Muscle of back (tissue), 13 donors: ENCODE measurements at places on chromosomes 1 and 21. TPM values are rescaled to one million over a fixed set of nuclear protein-coding genes. Genes with fewer than 3 reads are reported as not detected.

DNA sequence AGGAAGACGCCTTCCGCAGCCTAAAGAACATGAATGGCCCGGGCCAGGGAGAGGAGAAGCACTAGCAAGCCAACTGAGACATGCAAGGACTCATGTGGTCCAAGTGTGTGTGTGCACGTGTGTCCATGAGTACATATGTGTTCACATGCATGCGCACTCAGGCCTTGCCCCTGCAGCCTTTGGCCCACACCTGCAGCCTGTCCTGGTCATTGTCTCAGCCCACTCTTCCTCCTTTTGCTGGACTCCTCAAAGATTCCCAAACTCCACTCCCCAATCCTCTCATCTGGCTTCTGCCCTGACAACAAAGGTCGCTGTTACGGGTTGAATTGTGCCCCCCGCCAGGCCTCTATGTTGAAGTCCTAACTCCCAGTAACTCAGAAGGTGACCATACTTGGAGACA, 21.9 kb downstream of the CDCA8 start:
- no peak for DNase-seq

DNA sequence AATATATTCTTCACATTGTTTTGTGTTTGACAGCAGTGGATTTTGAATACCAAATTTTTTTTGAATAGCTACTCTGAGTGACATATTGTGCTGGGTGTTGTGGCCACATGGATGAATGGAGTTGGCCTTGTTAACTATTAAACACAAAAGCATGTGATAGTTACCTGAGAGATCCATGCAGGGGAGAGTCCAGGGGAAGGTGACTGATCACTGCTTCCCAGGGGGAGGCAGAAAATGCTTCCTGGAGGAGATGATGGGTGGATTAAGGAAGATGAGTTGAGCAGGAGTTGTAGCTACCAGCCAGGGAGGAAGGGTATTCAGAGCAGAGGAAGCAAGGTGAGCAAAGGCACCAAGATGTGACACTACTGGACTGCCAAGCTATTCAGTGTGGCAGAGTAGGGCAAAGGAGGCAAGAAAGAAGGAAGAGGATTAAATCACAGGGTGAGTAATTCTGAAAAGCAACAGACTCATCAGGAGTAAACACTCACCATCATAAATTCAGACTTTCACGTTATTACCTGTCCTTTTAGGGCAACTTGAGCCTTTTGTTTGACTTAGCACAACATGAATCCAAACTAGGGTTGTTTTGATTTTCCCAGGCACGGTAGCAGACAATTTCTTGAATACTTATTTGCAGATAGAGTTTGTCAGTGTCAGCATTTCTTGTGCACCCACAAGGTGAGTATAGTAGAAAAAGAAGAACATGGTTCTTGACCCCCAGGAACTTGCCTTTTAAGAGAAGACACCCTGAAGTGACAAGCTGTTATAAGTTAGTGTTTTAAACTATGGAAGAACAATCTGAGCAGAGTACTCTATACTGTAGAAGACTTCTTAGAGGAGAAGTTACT, 4.2 kb downstream of the CD46 start:
- no peak for DNase-seq

CHIT1 gene
- polyA plus RNA-seq, result 0.80 TPM

TRIM17 gene
- 1.0 TPM for polyA plus RNA-seq

- no peak for DNase-seq
Observed at GRCh38 chr1:69932760-69933159, 272.6 kb downstream of the LRRC40 start.

DNA sequence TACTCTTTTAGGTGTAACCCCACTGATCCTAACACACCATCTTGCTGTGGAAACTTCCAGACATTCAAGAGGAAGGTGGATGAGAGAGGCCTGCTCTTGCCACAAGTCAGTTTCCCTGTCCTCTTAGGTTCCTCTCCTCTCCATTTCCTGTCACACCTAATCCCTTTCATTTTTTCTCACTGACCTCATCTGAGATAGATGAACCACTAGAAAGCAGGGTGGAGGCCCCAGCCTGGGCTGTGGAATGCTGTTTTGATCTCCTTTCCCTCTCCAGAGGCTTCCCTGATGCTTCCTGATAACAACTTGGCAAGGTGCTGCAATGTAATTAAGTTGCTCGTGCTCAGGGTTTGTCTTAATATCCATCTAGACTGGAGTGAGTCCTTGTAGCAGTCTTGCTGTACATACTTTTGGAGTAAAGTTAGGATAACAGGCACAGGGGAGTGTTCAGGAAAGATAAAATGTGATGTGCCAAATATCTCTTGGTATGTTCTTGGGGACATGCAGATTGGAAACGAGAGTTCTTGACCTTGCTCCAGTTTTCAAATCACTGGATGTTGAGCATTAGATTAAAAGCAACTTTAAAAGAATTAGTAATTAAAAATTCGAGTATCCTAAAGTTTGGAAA, 11.2 kb downstream of the LRRC42 start:
- no peak for DNase-seq

BGLAP gene
- polyA plus RNA-seq, result 1.1 TPM

- peak; percentile 95 for DNase-seq
Observed at GRCh38 chr1:157090196-157090647, 9.4 kb downstream of the ETV3L start.

PAFAH2 gene
- 53.3 TPM for polyA plus RNA-seq

DNA sequence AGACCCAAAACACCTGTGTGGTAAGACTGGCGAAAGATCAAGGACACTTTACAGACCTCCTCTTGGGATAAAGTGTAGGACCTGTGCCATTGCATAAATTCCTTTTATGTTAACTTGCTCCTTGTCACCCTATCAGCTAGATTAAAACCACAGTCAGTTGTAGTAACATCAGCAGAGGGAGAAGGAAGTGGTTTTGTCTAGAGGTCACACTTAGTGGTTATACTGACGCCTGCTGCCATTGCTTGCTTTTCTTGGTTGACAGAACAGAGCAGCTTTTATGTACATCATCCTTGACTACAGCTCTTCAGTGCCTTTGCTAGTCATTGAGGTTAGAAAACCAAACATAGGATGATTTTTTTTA, 101.4 kb downstream of the PBX1 start:
- DNase-seq, result no peak

GRCh38 chr1:67731322-67731721, 46.3 kb downstream of the GADD45A start:
- DNase-seq, result no peak

- peak; percentile 54 for DNase-seq
Observed at GRCh38 chr1:17831597-17831996, 76.5 kb downstream of the ACTL8 start.

AXDND1 gene
- not detected for polyA plus RNA-seq

AQP10 gene
- polyA plus RNA-seq, result 0.26 TPM

DNA sequence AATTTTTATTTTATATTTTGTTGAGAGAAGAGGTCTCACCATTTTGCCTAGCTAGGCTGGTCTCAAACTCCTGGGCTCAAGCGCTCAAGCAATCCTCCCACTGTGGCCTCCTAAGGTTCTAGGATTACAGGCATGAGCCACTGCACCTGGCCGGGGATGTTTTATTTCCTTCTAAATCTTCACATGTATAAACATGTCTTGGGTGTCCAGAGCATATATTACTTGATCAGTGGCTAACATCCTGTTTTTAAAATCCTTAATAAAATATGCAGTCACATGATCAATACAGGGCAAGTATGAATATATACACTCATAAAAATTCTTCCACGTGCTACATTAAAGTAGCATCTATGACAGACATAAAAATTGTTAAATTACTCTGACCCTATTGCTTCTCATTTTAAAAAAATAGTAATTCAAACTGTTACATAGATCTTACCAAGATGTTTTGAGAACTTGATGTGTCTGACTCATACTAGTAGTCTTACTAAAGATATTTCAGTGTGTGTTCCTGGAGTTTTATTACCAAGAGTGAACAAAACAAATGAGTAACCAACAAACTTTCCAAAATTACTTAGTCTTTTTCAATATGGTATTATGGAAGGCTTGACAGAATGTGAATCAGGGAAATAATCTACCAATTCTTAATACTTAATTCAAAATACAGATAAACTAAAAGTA, 222.5 kb downstream of the SLC45A1 start:
- no peak for DNase-seq

DNA sequence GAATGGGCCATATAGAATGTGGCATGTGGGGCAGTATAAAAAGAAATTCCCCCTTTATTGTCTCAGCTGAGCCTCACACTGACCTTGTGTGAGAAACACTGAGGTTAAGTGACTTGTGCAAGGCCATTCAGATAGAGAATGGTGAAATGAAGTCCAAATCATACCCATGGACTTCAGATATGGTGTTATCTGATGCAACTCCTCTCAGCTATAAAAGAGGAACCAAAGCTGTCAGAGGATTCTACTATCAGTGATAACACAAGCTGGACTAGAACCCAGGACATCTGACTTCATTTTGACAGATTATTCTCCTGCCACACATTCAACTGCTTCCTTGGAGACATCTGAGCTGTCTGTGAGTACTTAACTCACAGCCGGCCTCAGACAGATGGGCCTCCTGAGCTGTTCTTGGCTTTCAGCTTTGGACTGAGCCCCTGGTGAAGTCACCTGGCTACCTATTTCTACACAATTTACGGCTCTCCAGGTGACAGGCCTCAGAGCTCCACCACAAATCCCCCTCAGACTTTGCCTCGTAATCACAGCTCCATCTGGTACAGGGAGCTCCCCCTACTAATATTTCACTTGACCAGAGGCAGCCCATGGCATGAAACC, 104.6 kb downstream of the PLXNA2 start:
- DNase-seq, result no peak

DNA sequence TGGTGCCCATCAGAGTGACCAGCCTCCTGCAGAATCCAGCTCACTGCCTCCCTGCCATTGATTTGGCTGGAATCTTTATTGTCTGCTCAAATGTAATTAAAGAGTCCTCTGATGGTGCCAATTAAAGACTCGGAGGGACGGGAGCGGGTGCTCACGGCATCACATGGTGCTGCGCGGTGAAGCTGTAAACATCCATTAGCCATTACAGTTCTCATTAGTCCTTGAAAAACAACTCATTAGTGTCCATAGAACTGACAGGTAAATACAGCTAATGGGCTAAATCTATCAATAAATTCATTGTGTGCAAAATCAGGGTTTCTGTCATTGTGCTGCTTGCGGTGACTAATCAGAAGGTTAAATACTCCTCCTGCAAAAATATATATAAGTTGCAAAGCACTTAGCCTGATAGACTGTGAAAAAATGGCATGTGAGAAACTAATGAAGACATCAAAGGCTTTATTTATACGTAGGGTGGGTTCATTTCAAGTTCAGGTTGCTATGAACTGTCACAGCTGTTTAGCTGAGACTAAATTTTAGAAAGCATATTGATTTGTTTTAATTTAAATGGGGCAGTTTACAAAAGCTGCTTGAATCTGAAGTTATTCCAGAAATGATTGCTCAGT, 289.8 kb upstream of the POU3F1 start:
- no peak for DNase-seq

PLCH2 gene
- polyA plus RNA-seq, result 0.62 TPM

GRCh38 chr1:118290571-118290970, 105.5 kb upstream of the SPAG17 start:
- DNase-seq, result no peak

DNA sequence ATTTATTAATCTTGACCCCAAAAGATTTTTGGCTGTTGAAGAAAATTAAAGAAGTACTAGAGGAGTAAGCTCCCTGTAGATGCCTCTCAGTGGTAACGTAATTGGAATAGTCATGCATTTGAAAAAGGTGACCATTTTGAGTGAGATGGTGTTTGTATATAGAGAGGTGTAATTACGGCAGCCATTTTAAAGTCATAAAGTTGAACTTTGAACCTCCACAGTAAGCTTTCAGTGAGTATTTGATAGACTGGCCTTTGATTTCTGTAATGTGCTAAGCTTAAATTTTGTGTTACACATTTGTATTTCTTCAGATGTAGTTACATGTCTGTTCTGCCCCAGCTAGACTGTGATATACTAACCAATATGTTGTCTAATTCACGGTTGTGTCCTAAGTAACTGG, 21.5 kb upstream of the TMCO2 start:
- no peak for DNase-seq

OR2L8 gene
- not detected for polyA plus RNA-seq

OR2L2 gene
- not detected for polyA plus RNA-seq

OR11L1 gene
- not detected for polyA plus RNA-seq

DNA sequence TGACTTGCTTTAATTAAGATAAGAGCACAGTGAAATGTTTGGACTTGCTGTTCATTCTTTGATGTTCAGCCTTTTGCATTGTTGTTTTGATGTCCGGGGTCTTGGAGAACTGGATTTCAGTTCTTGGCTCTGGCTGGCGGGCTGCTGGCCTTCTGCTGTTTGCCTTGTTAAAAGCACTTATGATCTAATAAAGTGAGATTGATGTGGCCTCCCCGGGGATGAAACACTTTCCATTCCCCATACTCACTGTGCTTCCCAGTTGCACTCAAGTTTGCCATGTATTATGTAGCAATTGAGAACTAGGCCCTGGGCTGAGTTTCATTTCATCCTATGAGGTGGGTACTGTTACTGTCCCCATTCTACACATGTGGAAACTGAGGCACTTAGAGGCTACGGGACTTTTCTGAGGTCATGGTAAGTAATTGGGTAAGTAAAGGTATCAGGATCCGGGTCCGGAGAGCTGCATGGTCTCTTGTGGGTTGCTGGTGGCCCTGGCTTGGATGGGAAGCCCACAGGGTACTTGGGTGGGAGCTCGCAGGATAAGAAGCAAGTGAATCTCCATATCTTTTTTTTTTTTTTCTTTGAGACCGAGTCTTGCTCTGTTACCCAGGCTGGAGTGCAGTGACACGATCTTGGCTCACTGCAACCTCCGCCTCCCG, 127.7 kb upstream of the ZBTB40 start:
- DNase-seq, result no peak

GRCh38 chr1:172483448-172483847, 39.6 kb upstream of the PIGC start:
- no peak for DNase-seq

DNA sequence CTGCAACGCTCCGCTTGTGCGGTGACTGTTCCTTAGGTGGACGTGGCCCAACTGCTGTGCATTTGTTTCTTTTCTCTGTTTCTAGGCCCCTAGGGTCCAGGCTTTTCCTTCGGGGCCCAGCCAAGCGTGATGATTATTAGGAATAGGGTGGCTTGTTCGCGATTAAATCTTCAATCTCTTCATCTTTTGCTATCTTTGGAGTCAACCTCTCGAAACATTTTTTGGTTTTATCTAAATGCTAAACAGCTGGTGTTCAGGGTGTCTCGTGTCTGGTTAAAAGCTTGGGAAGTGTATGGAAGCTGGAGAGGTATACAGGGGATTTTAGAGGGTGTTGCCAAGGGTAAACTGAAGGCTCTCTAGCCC, 844 bp upstream of the PLD5 start:
- DNase-seq, result no peak

GRCh38 chr1:159261721-159262494, 40.2 kb upstream of the FCER1A start:
- DNase-seq, result no peak

- DNase-seq, result no peak
Observed at GRCh38 chr1:54165146-54165545, 12.3 kb upstream of the CDCP2 start.

DNA sequence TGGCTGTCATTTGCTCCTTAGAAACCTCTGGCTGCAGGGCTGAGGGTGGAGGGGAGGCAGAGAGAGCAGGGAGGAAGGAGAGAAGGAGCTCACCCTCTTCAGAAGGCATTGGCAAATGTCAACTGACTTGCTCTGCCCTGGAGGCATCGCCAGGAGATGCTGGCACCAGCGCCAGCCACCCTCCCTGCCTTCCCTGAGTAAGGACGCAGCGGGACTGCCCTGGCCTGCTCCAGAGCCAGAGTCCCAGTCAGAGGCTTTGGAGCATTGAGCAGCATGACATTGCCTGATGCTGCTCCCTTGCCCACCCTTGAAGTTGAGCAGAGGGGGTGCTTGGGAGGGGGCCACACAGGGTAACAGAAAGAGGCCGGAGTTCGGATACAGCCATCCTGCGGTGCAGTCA, 62.3 kb downstream of the DISP3 start:
- DNase-seq, result no peak
